CD4-positive, alpha-beta memory T cell (primary cell): ENCODE measurements at places on chromosomes 5 and 9.

DNA sequence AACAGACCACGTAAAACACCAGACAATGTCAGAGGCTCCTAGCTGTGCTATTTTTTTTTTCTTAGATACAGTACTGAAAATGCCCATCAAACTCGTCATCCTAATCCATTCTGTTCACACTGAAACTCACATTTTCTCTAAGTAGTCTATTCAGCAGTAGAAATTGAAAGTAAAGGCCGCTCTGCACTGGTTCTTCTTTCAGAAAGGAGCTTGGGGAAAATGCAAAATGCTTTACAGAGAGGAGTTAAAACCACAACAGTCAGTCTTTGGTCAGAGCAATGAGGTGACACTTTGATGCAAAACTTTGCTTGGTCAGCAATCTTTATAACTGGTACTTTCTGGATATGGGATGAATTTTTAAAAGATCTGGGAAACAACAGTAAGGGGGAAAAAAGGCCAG lies 43.8 kb upstream of the SUSD1 start:
- no peak for DNase-seq

GRCh38 chr5:886716-887325 lies 5.8 kb downstream of the BRD9 start:
- DNase-seq: no peak

DNA sequence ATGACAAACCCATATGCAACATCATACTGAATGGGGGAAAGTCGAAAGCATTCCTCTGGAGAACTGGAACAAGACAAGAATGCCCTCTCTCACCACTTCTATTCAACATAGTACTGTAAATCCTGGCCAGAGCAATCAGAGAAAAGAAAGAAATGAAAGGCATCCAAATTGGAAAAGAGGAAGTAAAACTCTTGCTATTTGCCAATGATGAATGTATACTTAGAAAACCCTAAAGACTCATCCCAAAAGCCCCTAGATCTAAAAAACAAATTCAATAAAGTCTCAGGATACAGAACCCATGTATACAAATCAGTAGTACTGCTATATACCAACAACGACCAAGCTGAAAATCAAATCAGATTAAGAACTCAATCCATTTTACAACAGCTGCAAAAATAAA lies 66.9 kb downstream of the SPATA31C2 start:
- no peak for DNase-seq

- DNase-seq: no peak
These were observed 40.2 kb downstream of the MEF2C start for GRCh38 chr5:88842784-88843183.
